ENCODE measurements at places on chromosomes 7 and 10.

DNA sequence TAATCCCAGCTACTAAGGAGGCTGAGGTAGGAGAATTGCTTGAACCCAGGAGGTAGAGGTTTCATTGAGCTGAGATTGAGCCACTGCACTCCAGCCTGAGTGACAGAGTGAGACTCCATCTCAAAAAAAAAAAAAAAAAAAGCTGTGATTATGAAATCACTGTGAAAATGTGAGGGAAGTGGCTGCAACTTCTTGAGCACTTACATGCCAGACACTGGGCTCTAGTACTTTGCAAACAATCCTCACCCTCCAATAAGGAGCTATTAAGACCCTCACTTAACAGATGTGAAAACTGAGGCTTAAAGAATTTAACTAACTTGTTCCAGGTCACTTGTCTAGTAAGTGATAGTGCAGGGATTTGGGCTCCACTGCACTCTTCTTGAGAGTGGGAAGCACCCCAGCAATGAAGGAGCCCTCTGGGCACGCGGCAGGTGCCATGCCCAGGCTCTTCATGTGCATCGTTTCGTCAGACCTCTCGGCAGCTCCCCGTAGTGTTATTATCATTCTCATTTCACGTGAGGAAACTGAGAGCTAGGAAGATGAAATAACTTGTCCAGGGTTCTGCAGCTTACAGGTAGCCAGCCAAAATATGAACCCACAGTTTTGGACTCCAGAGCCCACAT, 19.0 kb downstream of the MSRB2 start:
- no peak for DNase-seq

- no peak for DNase-seq
Measured at GRCh38 chr10:48657416-48657815, 27.3 kb upstream of the WDFY4 start.

- DNase-seq = peak; percentile 68
Measured at GRCh38 chr10:43292755-43293676, 26.2 kb upstream of the RASGEF1A start.

- no peak for DNase-seq
Measured at GRCh38 chr10:84427903-84428650, 99.7 kb downstream of the CCSER2 start.

DNA sequence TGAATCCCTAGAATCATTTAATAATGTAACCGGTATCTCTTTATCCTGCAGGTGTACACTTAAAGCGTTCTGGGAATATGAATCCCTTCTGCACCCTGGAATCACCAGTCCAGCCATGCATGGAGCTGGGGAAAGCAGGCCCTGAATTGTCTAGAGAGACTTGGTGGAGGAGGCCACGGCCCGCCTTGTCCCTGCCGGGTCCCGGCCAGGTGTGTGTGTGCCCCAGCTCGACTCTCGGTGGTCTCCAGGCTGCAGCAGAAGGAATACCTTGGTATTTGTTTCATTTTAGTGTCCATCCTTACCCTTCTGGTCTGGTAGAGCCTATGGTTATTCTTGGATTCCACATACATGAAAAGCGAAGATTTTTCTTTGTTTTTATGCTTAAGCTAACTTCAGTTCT, 58.1 kb downstream of the PRPF18 start:
- no peak for DNase-seq

GRCh38 chr7:14085901-14086300, 96.4 kb upstream of the ETV1 start:
- DNase-seq = no peak

- DNase-seq = no peak
Measured at GRCh38 chr10:15748126-15748525, 28.4 kb upstream of the ITGA8 start.

GRCh38 chr7:149880638-149881311, 7.0 kb downstream of the ATP6V0E2 start:
- peak; percentile 14 for DNase-seq

DNA sequence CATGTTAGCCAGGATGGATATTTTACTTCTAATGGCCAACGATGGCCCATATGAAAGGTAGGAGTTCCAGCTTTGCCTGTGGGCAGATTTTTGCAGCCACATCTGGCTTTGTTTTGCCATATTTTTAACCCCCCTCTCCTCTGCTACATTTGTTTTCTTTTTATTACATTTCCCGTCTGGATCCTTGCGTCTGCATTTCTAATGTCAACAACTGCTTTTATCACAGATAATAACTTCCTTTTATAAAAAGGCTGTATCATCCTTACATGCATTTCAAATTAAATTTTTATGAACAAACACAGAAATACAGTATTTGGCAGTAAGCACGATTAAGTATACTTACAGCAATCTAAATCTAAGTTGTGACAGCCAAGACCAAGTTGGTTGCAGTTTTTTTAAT, 156.0 kb downstream of the BAMBI start:
- no peak for DNase-seq

GRCh38 chr10:13201132-13201531, 33.0 kb downstream of the UCMA start:
- no peak for DNase-seq

DNA sequence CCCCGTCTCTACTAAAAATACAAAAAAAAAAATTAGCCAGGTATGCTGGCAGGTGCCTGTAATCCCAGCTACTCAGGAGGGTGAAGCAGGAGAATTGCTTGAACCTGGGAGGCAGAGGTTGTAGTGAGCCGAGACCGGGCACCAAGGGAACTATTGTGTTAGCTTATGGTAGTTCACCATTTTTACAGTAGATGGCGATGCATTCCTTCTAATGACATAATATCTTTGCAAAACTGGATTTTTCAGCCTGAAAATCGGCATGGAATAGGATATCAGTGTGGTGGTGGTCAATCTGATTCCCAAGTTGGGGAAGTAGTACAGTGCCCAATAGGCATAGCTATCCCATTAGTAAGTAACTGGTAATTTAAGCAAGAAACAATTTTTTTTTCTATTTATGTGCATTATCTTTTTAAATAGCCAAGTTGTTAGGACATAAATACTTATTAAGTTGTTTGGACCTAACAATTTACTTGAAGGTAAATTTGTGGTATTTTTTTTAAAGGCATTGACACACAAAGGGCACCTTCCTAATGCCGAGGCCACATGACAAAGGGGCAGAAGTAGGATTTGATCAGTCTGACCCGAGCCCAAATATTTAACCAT, 17.6 kb upstream of the IMPDH1 start:
- DNase-seq = peak; percentile 77

DNA sequence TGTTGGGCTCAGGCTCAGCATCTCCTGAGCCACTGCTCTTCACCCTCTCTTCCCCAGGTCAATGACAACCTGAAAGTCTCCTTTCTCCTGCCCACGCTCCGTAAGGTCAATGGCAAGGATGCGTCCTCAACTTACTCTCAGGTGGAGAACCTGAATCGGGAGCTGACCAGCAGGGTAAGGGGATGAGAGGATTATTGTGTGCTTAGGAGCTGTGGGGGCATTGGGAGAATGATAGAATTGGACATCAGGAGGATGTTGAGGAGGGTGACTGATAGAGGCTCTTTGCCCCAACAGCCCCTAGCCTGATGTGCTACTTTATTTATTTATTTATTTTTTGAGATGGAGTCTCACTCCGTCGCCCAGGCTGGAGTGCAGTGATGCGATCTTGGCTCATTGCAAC, 1.3 kb downstream of the LRWD1 start:
- no peak for DNase-seq

- no peak for DNase-seq
Measured at GRCh38 chr10:42654419-42654818, 16.0 kb upstream of the ZNF33B start.

GRCh38 chr10:5744849-5745248, 60.2 kb downstream of the TASOR2 start:
- DNase-seq = no peak

- peak; percentile 84 for DNase-seq
Measured at GRCh38 chr10:60646966-60647796, 131.1 kb upstream of the CDK1 start.

DNA sequence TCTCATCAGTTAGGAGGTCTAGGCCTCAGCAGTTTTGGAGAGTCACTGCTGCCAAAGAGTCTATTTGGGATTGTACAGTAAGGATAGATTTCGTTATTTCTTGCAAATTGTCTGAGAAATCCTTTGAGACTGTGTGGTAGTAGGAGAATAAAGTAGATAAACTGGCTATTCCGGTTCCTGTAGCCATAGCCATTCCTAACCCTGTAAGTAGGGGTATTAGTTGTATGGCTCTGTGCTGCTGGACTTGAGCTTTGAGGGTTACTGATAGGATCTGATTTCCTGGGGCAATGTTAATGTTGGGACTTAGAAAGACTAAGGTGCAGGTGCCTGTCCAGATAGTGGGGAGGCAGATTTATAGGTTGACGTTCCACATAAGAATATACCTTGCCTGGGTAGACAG, 36.1 kb upstream of the ZNF138 start:
- no peak for DNase-seq

DNA sequence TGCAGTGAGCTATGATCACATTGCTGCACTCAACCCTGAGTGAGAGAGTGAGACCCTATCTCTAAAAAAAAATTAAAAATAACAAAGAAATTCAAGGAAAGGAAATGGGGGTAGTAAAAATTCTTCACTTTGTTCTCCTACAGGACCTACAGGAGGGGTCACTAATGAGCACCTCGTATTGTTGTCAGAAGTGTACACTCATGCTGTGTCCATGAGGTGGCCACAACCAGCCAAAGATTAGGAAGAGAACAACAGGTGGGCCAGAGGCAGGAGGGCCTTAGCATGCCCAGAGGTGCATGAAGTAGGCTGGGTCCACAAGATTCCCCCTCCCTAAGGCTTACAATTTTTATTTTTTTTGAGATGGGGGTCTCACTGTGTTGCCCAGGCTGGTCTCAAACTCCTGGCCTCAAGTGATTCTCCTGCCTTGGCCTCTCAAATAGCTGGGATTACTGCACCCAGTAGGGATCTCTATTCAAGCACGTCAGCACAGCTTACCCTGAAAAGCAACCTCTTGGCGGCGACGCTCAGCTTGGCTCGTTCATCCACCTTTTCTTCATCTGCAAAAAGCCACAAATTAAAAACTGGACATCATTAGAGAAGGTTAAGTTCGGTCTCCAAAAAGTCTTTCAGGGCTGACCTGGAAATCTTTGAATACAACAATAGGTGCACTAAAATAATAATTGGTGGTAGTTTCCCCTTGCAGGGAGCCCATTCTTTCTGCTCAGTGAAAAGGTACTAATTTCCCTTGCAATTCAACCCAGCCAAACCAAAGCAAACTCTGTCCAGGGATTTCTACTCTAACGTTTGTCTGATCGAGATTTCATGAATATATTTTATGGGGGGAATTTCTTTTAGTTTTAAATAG, 104.4 kb downstream of the SVIL start:
- no peak for DNase-seq

DNA sequence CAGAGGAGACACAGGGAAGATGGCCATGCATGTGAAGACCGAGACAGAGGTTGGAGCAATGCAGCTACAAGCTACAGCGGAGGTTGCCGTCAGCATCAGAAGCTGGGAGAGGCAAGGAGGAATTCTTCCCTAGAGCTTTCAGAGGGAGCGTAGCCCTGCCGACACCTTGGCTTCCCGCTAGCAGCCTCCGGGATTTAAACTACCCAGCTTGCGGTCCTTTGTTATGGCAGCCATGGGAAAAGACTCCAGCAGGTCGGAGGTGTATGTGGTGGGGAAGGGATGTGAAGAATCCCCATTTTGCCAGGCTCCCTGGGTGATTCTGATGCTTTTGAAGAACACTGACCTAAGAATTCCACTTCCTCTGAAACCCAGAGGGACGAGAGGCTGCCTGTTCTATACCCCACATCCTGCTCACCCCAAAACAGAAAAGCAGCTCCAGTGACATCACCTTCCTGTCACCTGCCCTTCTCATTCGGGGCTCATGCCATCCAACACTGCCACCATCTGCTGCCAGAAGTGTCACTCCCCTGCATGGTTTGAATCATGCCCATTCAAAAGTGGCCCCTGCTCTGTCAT, 3.3 kb upstream of the SEPHS1 start:
- no peak for DNase-seq

GRCh38 chr10:1168763-1169162, 112.6 kb downstream of the WDR37 start:
- DNase-seq = no peak

- peak; percentile 55 for DNase-seq
Measured at GRCh38 chr10:73785721-73786511, 510 bp downstream of the ZSWIM8 start.

DNA sequence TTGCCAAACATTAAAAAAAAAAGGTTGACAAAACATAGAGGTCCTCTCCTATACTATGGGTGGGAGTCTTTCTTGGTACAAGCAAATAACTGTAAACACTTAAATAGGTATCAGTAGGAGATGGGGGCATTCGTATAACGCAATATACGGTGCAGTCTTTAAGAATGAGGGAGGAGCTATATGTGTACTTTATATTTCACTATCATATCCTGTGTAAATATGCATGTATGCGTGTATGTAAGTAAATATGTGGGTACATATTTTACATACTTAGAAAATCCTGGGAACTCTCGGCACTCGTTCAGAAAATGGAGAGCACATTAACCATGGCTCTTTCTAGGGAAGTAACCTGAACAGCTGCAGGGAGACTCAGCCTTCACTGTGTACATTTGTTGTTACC, 82.0 kb upstream of the LRRC18 start:
- DNase-seq = no peak

DNA sequence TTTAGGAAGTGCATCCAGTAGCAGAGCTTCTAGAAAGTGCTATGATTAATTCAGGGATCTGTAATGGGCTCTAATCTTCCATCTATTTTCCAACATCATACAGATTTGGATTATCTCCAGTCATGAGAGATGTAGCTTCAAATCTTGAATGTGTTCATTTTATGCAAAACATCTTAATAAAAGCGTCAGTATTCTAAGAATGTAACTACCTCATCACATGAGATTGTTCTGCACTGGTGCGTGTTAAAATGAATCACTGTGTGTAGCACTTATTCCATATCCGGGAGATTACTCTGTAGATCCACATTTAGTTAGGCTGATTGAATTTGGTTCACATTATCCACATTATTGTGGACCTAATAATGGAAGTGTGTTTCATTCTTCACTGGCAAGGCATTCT, 344.9 kb upstream of the CHRM2 start:
- no peak for DNase-seq

- no peak for DNase-seq
Measured at GRCh38 chr10:14372606-14373005, 41.9 kb upstream of the FRMD4A start.

DNA sequence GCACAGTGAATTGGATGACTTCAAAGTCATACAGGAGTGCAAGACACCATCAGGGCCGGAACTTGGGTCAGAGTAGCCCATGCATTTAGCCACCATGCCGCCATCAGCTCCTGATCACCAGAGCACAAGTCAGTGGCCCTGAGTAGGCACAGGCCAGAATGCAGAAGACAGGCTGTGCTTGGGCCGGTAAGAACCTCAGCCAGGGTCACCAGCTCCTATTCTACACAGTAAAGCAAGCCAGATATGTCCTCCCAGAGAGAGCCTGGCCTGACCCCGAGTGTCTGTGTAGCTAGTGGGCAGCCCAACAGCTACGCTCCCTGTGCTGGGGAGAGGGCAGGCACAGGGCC, 44.5 kb upstream of the COL13A1 start:
- no peak for DNase-seq

DNA sequence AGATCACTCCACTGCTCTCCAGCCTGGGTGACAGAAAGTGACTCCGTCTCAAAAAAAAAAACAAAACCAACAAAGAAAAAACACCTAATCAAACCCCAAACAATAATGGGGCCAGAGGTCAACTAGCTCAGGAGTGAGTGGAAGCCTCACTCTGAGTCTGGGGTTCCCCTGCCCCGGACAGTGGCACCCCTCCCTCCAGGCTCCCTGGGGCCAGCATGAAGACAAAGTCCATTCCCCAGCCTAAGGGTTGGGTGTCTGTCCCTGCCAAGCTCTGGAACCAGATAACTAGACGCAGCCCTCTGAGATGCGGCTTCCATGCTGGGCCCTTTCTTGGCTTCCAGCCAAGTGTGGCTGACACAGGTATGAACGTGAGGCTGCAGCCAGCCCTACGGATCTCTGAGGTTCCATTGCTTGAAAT, 1.7 kb upstream of the FUOM start:
- DNase-seq = no peak
